ENCODE measurements at places on chromosomes 6 and 20.

DNA sequence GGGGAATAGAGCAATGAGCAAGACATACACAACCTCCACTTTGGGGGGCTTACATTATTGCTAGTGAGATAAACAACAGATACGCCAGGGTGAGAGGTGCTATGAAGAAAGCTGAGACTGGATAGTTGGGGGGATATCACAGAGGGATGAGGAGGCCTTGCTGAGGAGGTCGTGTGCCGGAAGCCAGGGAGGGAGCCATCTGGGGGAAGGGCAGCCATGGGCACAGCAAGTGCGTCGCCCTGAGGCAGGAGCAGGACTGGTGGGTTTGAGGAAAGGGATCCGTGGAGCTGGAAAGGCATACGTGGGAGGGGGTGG is 12.2 kb upstream of the BAK1 start:
- no peak for DNase-seq

- DNase-seq = peak; percentile 85
Observed at GRCh38 chr20:3786126-3786484, 435 bp downstream of the CENPB start.

GRCh38 chr20:60100780-60101179 is 142.6 kb downstream of the CDH26 start:
- no peak for DNase-seq

GRCh38 chr20:50569864-50570836 is 60.0 kb downstream of the PTPN1 start:
- DNase-seq = no peak

DNA sequence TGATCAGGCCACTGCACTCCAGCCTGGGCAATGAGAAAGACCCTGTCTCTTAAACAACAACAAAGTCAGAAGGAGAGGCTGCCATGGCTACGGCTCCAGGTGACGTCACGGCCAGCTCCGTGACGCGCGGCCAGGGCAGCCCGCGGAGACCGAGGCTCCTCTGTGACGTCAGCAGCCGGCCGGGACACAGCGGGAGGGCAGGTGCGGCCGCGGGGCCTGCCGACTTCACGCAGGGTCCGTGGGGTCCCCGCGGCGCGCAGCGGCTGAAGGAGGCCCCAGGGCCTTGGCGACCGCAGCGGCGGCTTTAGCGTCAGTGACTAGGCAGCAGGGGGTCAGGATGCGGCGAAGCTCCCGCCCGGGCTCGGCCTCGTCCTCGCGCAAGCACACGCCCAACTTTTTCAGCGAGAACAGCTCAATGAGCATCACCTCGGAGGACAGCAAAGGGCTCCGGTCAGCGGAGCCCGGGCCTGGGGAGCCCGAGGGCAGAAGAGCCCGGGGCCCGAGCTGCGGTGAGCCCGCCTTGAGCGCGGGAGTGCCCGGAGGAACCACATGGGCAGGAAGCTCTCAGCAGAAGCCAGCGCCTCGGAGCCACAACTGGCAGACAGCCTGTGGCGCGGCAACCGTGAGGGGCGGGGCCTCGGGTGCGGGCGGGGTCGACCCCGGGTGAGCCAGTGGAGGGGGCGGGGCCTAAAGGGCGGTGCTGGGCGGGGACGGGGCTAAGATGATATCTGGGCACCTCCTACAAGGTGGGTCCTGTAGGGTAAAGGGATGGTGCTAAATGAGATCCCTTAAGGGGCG is at the start of gene SPAG4:
TSS of gene SPAG4 (plus strand) at position 163 of the 798 bp plus-strand sequence. CDS start at position 338, 175 bp downstream.
- DNase-seq = peak; percentile 92

GRCh38 chr20:49568278-49569151 is 578 bp upstream of the PTGIS start:
- DNase-seq = no peak
